ENCODE measurements at places on chromosomes 12 and 14.

- no peak for DNase-seq
These were observed 202.3 kb downstream of the NUAK1 start for GRCh38 chr12:105936496-105936895.

GRCh38 chr12:96425951-96426350 lies 25.7 kb upstream of the CDK17 start:
- no peak for DNase-seq

DNA sequence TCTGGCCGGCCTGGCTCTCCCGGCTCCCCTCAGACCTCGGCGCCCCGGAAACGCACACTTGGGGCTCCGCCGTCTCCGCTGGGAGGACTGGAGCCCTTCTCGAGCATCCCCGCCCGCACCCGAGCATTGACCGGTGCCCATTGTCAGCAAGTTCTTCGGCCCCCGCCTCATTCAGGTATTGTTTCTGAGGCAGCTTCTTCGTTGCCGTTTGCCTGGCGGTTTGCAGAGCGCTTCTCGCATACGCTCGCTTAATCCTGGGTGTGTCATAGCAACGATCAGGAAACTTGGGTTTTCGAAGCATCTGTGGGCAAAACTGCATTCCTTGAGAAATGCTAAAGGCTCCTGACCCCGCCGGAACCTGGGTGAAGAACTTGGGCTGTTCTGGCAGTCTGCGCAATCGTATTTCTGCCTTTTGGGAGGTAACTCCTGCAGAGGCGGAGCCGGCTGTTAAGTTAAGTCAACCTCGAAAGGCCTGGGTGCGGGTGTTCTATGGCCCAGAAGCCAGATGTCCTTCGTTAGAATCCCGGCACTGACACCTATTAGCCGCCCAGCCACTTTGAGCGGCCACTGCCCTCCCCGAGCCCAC lies 518 bp downstream of the GSKIP start:
- DNase-seq, result no peak

DNA sequence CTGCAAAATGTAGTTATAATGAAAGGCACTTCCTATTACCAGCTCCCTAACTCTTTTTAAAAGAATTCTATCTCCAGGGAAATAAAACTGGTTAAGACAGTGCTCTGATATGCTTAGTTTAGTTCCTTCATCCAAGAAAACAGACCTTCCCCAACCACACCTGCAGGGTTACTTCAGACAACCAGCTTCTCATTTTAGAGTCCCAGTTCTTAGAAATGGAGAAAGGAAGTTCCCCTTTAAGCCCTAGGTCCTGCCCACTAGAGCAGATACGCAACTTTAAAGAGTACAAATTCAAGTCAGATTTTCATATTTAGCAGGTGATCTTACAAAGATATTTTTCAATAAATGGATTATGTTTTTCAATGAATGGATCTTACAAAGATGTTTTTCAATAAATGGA lies 4.4 kb upstream of the WSB2 start:
- DNase-seq, result no peak

- no peak for DNase-seq
These were observed 21.4 kb upstream of the CMKLR1 start for GRCh38 chr12:108360487-108360886.

DNA sequence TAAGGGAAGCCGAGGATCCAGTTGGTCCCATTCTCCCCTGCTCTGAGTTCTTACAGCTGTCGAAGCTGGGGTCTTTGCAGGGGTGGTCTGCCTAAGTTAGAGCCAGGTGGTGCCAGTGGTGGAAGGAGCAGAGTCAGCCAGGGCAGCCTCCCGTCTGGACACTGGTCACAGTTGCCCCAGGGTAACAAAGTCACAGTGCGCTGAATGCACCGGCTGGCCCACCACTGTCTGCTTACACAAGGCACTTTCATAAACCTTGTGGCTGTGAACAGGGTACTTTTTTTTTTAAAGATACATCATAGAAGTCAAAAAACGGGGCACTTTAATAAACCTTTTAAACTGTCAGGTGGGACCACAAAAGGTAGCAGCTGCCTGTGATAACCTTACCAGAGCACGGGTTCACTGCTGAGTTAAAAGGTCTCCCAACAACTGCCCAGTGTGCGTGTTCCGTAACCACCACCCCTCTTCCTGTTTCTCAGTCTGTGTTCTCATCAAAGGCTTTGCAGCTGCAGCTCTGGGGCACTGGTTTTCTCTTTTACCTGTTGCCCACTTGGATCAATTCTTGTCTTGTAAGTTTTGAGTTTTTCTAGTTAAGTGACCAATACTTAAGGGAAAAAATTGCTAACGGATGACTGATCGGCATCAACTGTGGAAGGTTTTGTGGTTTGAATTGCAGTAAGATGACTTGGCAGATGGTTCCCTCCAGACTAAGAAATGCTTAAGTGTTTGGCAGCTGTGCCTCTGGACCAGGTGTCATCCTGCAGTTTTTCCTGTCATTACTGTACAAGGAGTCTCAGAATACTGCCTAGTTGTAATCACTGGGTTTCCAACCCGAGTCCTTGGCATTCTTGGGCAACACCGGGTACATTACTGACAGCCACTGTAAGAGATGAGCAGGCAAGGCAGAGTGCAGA lies 55.9 kb downstream of the DYNC1H1 start:
- DNase-seq, result no peak

GRCh38 chr12:108700833-108701541 lies 30.3 kb downstream of the CORO1C start:
- no peak for DNase-seq

GRCh38 chr12:53047221-53048032 lies 2.4 kb upstream of the TNS2 start:
- peak; percentile 35 for DNase-seq

DNA sequence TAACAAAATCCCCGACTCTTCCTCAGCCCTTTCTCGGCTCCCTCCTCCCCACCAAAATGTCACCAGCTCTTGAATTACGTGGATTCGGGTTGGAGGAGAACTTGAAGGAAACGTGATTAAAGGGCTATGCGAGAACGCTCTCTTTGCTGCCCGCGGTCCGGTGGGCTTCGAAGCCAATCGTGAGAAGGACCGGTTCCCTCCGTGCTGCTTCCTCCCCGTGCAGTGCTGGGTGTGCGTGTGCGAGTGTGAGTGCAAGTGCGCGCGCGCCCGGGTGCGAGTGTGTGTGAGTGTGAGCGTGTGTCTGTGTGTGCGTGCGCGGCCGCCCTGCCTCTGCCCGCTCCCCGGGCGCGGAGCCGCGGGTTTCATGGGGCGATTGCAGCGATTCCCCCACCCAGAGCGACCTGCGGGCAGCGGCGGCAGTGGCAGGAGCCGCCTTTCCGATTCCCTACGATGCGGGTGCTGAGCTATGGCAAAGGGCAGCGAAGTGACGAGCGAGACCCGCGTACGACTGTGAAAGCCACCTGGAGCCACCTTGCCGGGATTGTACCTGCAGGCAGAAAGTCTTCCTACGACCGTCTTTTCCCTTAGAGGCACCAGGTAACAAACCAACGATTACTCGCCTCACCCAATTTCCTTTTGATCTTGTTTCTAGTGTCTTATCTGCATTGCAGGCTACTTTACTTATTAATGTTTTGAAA lies 1.4 kb downstream of the LRFN5 start:
- DNase-seq, result no peak

DNA sequence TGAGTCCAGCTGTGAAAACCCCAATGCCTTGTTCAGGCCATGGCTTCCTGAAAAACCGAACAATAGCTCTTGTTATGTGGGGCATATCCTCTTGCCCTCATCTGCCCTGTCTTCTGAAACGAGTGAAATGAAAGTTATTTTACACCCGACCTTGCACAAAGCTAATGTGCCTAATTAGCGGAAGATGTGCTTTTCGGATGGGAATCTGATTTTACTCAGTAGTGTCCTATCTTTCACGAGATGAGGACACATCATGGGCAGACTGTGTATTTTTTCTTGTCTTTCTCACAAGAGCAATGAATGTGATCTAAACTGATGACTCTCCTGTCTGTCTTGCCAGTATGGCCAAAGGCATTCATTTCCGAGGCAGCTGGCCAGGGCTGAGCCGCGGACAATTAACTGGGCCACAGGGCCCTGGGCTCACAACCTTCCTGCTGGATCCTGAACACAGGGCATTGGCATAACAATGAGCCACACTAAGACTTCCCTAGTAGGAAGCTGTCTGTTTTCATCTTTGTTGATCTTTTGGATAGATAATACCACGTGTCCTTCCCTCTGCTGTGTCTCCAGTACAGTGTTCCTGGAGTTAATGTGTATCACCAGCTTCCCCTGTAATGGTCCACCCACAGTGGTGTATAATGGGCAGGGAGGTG lies 86.0 kb upstream of the HIF1A start:
- no peak for DNase-seq

DNA sequence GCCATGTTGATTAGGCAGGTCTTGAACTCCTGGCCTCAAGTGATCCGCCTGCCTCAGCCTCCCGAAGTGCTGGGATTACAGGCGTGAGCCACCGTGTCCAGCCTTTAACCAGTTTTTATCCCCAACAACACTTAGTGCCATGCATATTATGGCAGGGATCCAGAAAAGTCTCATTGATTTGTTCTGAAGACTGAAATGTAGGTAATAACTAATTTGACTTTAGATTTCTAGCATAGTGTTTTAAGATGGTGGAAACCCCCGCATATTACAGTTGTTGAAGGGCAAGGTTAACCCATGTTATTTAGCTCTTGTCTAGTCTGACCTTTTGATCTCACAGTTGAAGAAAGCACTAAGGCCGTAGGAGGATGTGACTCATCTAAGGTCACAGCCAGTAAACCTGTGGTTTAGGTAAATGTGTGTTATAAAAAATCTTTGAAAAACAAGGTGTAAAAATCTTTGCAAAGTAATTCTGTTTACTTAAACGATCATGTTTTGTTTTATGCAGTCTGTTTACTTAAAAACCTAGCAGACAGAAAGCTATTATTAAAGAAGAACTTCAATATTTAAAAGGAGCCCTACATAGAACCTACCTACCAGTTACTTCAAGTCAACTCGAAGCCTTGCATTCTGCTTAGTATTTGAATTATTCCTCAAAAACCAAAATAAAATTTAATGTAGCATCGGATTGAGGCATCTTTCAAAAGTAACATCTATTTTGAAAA lies 24.8 kb downstream of the BICDL1 start:
- no peak for DNase-seq

DNA sequence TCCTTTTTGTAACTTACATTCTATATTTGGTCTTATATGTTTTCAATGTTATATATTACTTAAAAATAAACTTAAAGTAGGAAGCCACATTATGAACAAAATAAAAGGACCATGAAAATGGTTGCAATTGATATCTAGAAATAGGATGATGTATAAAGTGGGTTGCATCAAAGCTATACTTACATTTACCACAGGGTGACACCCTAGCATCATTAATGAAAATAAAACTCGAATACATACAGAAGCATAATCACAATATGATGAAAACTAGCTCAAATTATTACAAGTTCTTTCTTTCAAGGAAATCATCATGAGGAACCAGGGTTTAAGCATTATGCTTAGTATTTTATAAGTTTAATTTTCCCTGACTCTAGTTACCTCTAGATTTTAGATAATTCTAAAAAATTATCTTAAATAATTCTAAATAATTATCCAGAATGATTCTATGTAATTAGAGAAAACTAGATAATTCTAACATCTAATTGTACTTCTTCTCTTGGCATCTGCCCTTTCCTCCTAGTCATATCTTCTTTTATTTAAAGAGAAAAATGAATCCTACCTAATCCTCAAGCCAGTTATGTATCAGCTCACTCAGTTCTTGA lies 31.2 kb downstream of the TAS2R7 start:
- no peak for DNase-seq

GRCh38 chr14:84482256-84483071 lies 1047.5 kb upstream of the FLRT2 start:
- DNase-seq, result no peak

DNA sequence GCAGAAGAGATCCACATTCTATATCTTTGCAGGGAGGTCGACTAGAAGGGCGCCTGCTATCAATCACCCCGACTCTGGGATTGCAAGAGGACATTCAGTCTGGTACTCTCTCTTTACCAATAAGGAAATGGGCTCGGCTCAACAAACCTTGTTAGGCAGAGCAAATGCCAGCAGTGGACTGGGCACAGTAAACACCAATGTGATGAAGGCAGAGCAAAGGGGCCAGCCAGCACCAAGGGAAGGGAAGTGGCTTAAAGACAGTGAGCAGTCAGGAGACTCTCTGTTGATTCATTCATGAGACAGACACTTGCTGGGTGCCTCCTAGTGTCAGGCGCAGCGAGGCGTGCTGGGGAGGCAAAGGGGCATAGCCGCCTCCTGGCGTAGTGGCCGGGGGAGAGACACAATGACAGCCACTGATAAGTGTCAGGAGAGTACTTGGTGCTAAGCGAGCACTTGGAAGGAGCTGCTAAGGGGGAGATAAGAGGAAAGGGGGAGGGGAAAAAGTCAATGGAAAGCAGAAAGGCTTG lies 34.1 kb downstream of the TMCC3 start:
- no peak for DNase-seq

DNA sequence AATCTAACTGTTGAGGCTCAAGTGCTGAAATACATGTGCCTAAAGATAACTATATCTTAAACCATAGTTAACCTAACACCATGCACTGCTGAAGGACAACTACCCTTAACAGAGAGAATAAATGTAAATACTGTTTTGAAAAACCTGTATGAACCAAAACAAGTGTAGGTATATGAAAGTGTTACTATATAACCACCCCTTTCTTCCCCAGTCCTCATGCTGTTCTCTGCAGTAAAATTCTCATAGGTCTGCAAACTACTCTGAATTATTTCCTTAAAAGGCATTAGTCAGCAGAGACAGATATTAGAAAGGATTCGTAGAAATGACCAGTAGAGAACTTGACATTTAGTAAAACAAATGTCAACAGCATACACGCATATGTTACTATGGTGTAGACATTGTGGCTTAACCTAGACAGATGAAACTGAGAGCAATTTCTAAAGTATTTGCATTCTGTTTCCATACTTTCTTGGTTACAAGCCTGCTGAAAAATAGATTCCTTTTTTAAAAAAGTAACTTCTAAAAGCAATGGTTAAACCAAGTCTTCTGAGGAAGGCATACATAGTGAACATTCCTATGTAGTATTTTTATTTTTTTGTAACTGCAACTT lies 13.9 kb downstream of the CSRP2 start:
- DNase-seq, result no peak

GRCh38 chr12:65490250-65490649 lies 211.8 kb downstream of the MSRB3 start:
- no peak for DNase-seq

DNA sequence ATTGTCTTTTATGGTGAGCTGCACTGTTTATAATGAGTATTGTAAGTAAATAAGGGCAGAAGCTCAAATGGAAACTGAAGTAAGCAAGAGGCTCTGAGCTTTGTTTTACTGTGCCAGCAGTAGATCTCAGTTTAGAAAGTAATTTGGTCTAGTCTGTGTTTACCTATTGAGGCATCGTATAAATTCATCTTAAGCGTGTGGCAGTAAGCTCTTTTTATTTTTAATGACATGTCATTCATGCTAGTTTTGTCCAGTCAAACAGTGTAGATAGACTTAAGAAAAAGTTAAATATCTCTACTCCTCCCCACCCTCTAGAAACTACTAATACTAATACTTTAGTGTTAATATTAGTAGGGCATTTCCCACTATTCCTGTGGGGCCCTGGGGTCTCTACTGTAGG lies 2.0 kb downstream of the ANO6 start:
- no peak for DNase-seq

- no peak for DNase-seq
These were observed 855.2 kb downstream of the FSCB start for GRCh38 chr14:43651896-43652295.
